ENCODE measurements at places on chromosomes 3 and 15.

GRCh38 chr15:50886139-50886467, 22.4 kb upstream of the AP4E1 start:
- H3K4me3 ChIP-seq: peak overlapping the region; percentile 68
- DNase-seq: no peak
- H3K27me3 ChIP-seq: no peaks in the 10 kb centered on the region

- no peaks in the 10 kb centered on the region for H3K36me3 ChIP-seq
- H3K27ac ChIP-seq: no peak overlapping the region
- DNase-seq: no peak
- H3K4me1 ChIP-seq: no peaks in the 10 kb centered on the region
- no peaks in the 10 kb centered on the region for H3K27me3 ChIP-seq
These were observed 272.9 kb upstream of the BCHE start for GRCh38 chr3:166110102-166110501.

DNA sequence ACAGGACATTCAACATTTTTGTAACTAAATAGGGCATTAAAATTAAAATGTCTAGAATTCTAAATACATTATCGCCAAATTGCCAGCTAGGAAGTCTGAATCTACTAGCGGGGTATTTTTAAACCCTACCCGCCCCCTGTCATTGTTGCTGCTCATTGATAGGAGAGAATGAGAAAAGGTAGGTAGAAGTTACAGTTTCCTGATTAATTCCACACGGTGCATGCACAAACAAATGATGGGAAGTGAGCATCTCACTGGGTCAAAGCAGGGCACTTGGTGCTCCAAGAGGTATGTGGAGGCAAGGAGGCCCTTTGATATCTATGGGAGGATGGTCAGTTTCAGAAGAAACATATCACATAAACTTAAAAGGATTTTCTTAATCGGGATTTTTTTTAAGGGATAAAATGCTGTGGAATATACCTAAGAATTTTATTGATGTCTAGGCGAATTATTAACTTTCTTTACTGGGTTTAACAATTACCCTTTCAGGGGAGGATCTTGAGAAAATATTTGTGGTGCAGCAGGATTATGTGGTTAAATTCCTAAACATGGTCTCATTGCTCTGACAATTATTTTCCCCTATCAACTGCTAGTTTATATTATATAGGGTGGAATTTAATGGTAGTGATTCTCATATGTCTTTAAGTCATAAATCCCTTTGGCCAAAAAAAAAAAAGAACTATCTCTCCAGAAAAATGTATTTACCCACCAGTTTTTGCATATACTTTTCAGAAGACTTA, 236.0 kb upstream of the GOLGA6L4 start:
- DNase-seq: no peak
- H3K4me1 ChIP-seq: no peaks in the 10 kb centered on the region
- H3K27ac ChIP-seq: no peak overlapping the region

DNA sequence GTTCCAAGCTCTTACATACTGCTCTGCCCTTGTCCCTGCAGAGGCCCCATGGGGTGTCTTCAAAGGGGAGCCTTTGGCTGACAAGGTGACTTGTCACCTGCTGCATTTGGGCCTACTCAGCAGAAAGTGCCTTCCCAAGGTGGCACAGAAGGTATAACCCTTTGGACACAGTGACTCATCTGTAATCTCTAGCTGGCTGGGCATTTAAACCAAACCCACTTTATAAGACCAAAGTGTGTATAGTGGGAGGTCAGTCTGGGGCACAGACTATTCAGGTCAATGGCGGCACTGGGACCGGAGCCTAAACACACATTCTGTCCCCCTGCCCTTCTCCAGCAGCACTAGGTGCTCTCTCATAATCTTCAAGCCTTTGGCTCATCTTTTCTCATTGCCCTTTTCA, 35.1 kb downstream of the GJD2 start:
- no peak overlapping the region for H3K27ac ChIP-seq
- H3K4me3 ChIP-seq: no peak overlapping the region
- no peaks in the 10 kb centered on the region for H3K36me3 ChIP-seq
- no peak for DNase-seq
- peaks cover 34% of the 10 kb centered on the region for H3K27me3 ChIP-seq

DNA sequence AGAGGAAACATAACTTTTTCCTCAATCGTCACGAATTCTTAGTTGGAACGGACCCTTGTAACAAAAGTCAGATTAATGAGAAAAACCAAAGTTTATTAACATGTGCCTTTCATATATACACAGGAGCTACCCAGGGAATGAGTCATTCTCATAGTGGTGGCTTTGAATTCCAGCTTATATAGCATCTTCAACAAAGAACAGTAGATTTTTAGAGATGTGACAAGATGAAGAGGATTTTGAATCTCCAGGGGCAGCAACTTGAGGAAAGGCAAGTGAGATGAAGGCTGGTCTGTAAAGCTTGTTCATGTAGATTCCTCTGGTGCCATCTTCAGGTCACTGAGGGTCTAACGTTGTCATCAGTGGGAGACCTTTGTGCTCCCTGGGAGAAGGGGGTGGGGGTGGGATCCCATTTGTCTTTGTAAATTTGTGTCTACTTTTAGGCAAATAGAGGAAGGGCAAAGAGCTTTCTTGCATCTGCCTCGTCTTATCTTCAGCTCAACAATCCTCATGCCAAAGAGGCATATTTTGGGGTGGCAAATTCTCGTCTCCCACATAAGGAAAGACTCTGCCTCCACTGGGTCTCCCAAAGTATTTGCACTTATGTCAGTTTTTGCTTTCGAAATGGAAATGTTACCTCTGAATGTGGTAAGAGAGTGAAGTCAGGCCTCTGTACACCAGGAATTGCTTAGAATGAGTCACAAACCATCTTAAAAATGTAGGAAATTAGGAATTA, 29.5 kb downstream of the CLEC3B start:
- H3K4me3 ChIP-seq: no peak overlapping the region
- peaks cover 36% of the 10 kb centered on the region for H3K4me1 ChIP-seq
- no peak overlapping the region for H3K27ac ChIP-seq
- H3K36me3 ChIP-seq: no peaks in the 10 kb centered on the region
- peaks cover 11% of the 10 kb centered on the region for H3K27me3 ChIP-seq

GRCh38 chr3:8635631-8636030, 9.0 kb downstream of the SSUH2 start:
- DNase-seq: no peak
- H3K36me3 ChIP-seq: no peaks in the 10 kb centered on the region
- H3K4me1 ChIP-seq: no peaks in the 10 kb centered on the region
- H3K27ac ChIP-seq: no peak overlapping the region

DNA sequence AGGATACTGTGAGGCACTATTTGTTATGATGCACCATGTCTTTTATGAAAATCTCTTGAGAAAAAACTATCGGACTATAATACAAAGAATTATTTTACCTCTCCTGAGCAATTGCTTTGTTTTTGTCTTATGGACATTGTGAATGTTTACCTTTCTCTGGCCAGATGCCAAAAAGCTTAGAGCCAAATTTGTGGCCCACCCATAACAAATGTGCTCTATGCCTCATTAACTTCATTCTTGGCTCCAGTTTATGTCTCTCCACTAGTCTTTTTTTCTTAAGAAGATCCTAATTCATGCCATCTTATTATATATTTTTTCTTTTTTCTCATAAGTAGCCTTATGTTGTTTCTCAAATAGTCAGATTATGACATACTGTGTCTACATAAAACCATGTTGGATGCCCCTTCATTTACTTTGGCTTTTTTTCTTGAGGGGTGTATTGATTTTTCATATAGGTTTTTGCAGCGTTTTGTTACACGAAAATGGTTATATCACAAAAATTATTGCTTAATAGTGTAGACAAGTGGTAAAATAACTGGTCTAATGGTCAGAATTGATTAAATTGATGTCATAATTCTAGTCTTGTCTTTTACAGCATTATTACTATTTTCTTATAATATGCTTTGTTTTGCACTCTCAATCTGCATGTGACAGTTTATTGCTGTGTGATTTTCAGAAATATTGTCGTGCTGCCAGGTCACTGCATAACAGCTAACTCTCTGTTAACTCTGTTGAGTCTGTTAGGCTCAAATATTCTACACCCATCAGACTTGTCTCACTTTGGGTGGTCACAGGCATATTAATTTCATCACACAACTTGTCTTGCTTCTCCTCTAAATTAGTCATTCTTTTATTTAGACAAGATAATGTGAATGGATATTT, 18.2 kb downstream of the SENP8 start:
- peaks cover 4% of the 10 kb centered on the region for H3K4me1 ChIP-seq
- H3K27me3 ChIP-seq: no peaks in the 10 kb centered on the region
- no peak overlapping the region for H3K4me3 ChIP-seq
- no peak for DNase-seq
- H3K27ac ChIP-seq: no peak overlapping the region
- H3K36me3 ChIP-seq: no peaks in the 10 kb centered on the region

DNA sequence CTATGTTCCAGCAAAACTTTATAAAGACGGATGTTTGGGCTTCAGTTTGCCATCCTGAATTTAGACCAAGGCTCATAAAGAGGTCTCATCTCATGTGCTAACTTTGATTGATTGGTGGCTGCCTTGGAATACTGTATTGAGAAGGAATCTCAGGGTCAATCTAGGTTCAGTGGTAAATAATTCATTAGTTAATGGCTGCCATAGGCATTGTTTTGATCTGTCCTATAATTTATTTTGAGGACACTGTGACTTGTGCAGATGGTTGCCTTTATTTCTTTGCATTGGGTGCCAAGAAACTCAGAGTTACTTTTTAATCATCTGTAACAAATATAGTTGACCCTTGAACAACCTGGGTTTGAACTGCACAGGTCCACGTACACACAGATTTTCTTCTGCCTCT, 159.8 kb downstream of the B3GALNT1 start:
- DNase-seq: no peak
- H3K4me1 ChIP-seq: peaks cover 17% of the 10 kb centered on the region
- H3K27me3 ChIP-seq: peaks cover 2% of the 10 kb centered on the region

GRCh38 chr15:90559119-90559518, 29.4 kb downstream of the CRTC3 start:
- H3K27ac ChIP-seq: no peak overlapping the region
- H3K36me3 ChIP-seq: peaks cover 16% of the 10 kb centered on the region
- DNase-seq: no peak

DNA sequence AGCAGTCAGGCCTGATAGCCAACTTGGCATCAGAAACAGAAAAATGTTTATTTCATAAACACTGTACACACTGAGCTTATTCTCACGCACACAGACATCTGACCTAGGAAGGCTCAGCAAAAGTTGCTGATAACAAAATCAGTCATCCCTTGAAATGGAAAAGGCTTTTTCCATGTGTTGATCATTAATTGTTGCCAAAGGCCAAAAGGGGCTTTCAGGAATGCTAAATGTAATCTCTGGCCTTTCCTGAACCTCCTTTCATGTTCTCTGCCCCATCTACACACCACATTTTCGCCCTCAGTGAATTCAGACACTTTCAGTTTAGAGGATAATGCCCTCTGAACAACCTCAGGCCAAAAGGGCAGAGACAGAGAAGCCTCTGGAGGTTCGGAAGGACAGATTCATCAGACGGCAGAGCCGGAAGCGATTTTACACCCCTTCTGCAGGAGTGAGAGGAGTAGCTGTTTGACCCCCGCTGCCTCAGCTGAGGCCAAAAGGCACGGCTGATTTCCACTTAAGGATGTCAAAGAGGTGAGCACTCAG, 14.5 kb downstream of the RTP4 start:
- no peak overlapping the region for H3K27ac ChIP-seq
- no peak for DNase-seq
- no peaks in the 10 kb centered on the region for H3K27me3 ChIP-seq
- no peaks in the 10 kb centered on the region for H3K4me1 ChIP-seq
- no peak overlapping the region for H3K4me3 ChIP-seq

GRCh38 chr3:25527336-25527735, 99.3 kb downstream of the RARB start:
- H3K36me3 ChIP-seq: no peaks in the 10 kb centered on the region
- H3K4me3 ChIP-seq: no peak overlapping the region
- H3K27me3 ChIP-seq: peaks cover 3% of the 10 kb centered on the region
- no peak overlapping the region for H3K27ac ChIP-seq

- no peaks in the 10 kb centered on the region for H3K4me1 ChIP-seq
- no peak for DNase-seq
- no peak overlapping the region for H3K27ac ChIP-seq
- H3K27me3 ChIP-seq: no peaks in the 10 kb centered on the region
- H3K36me3 ChIP-seq: no peaks in the 10 kb centered on the region
These were observed 87.6 kb downstream of the SUCNR1 start for GRCh38 chr3:151960961-151961580.

DNA sequence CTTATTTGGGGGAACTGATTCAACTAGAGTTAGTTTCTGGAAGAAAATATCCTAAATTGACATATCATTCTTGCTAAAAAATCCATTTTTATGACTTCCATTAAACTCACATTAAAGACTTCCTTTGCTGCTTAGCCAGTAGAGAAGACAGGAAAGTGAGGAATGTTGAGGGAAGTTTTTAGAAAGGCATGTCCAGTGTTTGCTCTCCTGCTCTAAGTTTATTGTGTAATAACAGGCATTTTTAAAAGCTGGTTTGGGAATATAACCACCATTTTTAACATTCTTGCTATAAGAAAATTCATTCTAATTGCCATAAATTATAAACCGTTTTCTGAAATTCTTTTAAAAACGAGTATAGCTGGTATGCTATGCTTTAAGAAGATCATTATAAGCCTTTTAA, 428.0 kb downstream of the RAP2B start:
- no peak overlapping the region for H3K27ac ChIP-seq
- H3K4me1 ChIP-seq: no peaks in the 10 kb centered on the region
- H3K27me3 ChIP-seq: no peaks in the 10 kb centered on the region
- no peak overlapping the region for H3K4me3 ChIP-seq
- H3K36me3 ChIP-seq: no peaks in the 10 kb centered on the region

- H3K27ac ChIP-seq: no peak overlapping the region
- DNase-seq: no peak
- H3K27me3 ChIP-seq: no peaks in the 10 kb centered on the region
- no peaks in the 10 kb centered on the region for H3K4me1 ChIP-seq
- H3K36me3 ChIP-seq: no peaks in the 10 kb centered on the region
These were observed 1227.6 kb upstream of the EPHA6 start for GRCh38 chr3:95586754-95587153.

GRCh38 chr15:31571676-31572075, 245.0 kb downstream of the KLF13 start:
- DNase-seq: no peak
- H3K4me3 ChIP-seq: no peak overlapping the region

DNA sequence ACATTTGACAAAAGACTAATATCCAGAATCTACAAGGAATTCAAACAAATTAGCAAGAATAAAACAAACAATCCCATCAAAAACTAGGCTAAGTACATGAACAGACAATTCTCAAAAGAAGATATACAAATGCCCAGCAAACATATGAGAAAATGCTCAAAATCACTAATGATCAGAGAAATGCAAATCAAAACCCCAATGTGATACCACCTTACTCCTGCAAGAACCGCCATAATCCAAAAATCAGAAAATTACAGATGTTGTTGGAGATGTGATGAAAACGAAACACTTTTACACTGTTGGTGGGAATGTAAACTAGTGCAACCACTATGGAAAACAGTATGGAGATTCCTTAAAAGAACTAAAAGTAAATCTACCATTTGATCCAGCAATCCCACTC, 79.4 kb downstream of the SNTN start:
- no peaks in the 10 kb centered on the region for H3K36me3 ChIP-seq
- DNase-seq: no peak
- H3K4me3 ChIP-seq: no peak overlapping the region
- no peaks in the 10 kb centered on the region for H3K4me1 ChIP-seq
- no peak overlapping the region for H3K27ac ChIP-seq
